RWPE2 (cell line): ENCODE measurements at places on chromosomes 11 and 22.
A peak's percentile ranks its signal among the peaks of the same experiment; 100 is the strongest.

GRCh38 chr11:121334973-121335710 is 42.6 kb downstream of the SC5D start:
- no peak overlapping the region for H3K27ac ChIP-seq
- DNase-seq: no peak
- H3K4me3 ChIP-seq: no peak overlapping the region
- H3K36me3 ChIP-seq: no peaks in the 10 kb centered on the region

- H3K4me1 ChIP-seq: no peaks in the 10 kb centered on the region
- no peaks in the 10 kb centered on the region for H3K36me3 ChIP-seq
- no peak overlapping the region for H3K27ac ChIP-seq
Measured at GRCh38 chr22:46262449-46263215, 511 bp downstream of the PKDREJ start.

DNA sequence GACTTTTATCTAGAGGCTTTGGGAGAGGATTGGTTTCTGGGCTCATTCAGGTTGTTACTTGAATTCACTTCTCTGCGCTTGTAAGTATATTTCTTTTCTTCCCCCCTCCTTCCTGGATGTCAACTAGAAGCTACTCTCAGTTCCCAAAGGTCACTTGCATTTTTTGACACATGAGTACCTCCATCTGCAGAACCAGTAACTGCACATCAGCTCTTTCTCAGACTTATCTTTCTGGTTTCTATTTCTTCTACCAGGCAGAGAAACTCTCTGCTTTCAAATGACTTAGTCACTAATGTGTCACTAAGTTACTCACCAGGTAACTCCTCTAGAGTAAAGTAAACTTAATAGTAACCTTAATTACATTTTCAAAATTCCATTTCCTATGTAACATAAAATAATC is 773.0 kb upstream of the LUZP2 start:
- no peaks in the 10 kb centered on the region for H3K36me3 ChIP-seq
- peak overlapping the region; percentile 11 for H3K27ac ChIP-seq
- H3K4me1 ChIP-seq: peaks cover 18% of the 10 kb centered on the region
- no peaks in the 10 kb centered on the region for H3K27me3 ChIP-seq
- DNase-seq: no peak
- no peak overlapping the region for H3K4me3 ChIP-seq

GRCh38 chr11:61510974-61511373 is 2.4 kb downstream of the LRRC10B start:
- no peak overlapping the region for H3K27ac ChIP-seq
- H3K36me3 ChIP-seq: no peaks in the 10 kb centered on the region
- no peaks in the 10 kb centered on the region for H3K4me1 ChIP-seq
- no peak overlapping the region for H3K4me3 ChIP-seq
- peaks cover 31% of the 10 kb centered on the region for H3K27me3 ChIP-seq

- no peak overlapping the region for H3K27ac ChIP-seq
- H3K4me1 ChIP-seq: peaks cover 13% of the 10 kb centered on the region
- no peak overlapping the region for H3K4me3 ChIP-seq
- H3K27me3 ChIP-seq: no peaks in the 10 kb centered on the region
- H3K36me3 ChIP-seq: no peaks in the 10 kb centered on the region
Measured at GRCh38 chr22:39068033-39068785, 8.9 kb upstream of the APOBEC3G start.

DNA sequence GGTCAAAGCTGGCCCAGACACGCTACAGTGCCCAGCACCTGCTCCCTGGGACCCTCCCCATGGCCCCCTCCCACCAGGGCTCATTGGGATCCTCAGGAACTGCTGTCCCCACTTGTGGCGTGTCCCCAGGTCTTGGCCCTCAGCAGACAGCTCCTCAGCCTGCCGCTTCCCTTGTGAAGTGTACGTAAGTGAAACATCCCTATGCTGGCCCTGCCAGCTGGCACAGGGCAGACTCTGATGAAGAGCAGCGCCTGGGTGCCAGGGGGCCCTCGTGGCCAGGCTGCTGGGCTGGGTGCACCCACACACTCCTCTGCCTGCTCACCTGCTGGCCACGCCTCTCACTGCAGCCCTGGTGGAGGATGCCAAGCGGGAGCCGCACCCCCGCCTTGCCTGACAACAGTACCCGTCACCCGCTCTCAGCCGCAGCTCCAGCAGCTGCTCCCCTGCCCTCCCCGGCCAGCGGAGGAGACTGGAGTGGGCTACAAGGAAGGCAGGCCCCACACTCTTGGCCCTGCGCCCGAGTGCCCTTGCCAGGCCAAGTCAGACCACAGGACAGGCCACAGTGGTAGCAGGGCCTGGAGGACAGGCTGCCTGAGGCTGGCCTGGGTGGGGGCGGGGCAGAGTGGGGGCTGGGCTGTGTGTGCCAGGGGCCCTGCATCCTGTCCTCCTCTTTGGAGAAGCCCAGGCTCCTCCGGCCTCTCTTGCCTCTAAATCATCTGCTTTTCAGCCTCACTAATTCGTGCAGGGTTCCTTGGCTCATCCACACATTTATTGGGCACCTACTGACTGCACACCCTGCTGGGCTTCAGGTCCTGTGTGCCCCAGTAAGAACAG is 39.5 kb downstream of the IGF2 start:
- H3K27me3 ChIP-seq: no peaks in the 10 kb centered on the region
- peak; percentile 85 for DNase-seq
- peaks cover 16% of the 10 kb centered on the region for H3K4me1 ChIP-seq
- H3K36me3 ChIP-seq: no peaks in the 10 kb centered on the region
- no peak overlapping the region for H3K27ac ChIP-seq
- no peak overlapping the region for H3K4me3 ChIP-seq

- H3K36me3 ChIP-seq: no peaks in the 10 kb centered on the region
- no peaks in the 10 kb centered on the region for H3K27me3 ChIP-seq
- H3K4me1 ChIP-seq: peaks cover 6% of the 10 kb centered on the region
Measured at GRCh38 chr11:1652771-1653540, 23.4 kb downstream of the KRTAP5-5 start.

DNA sequence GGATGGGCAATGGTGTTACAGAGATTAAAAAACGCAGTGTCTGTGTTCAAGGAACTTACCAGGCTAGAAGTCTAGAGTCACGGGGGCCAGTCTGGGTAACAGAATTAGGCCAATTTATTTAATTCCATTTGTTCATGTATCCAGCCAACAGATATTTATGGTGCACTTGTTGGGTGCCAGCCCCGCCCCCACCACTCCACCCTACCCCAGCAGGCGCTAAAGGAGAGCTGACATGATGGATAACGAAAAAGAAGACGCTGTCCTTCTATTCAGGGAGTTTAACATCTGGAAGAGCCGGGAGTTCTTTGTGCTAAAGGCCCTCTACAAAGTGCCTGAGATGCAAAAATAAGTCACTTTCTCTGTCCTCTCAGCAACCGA is 1.1 kb upstream of the BMAL1 start:
- H3K27me3 ChIP-seq: no peaks in the 10 kb centered on the region
- peaks cover 13% of the 10 kb centered on the region for H3K4me1 ChIP-seq
- no peaks in the 10 kb centered on the region for H3K36me3 ChIP-seq
- no peak for DNase-seq

DNA sequence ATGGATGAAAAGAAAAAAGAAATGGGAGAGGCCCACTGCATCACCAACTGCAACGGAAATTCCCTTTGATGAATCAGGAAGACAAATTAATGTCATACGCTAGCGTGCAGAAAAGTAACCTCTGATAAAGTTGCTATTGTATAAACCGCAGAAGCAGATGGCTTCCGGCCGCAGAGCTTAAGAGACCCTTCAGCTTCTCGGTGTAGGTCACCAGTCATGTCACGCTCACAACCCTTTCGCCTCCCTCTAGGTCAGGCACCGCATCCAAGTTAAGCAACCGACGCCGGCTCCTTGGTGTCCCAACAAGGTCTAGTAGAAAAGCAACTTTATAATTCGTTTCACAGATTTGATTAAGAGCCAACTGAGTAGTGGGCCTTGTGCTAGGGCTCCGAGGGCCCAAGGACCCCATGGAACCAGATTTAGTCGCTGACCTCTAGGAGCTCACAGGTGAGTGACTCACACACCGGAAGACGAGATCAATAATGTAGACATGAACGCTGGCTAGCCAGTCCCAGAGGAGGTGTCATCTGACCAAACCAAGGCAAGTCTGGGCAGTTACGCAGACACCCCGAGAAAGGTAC is 1.2 kb upstream of the ZFP91 start:
- H3K36me3 ChIP-seq: peaks cover 20% of the 10 kb centered on the region
- H3K27me3 ChIP-seq: no peaks in the 10 kb centered on the region
- H3K27ac ChIP-seq: peak overlapping the region; percentile 98
- H3K4me3 ChIP-seq: peak overlapping the region; percentile 98

- H3K4me3 ChIP-seq: no peak overlapping the region
- no peaks in the 10 kb centered on the region for H3K36me3 ChIP-seq
- no peaks in the 10 kb centered on the region for H3K4me1 ChIP-seq
- H3K27me3 ChIP-seq: no peaks in the 10 kb centered on the region
- DNase-seq: no peak
Measured at GRCh38 chr11:20631519-20632168, 32.2 kb downstream of the SLC6A5 start.

DNA sequence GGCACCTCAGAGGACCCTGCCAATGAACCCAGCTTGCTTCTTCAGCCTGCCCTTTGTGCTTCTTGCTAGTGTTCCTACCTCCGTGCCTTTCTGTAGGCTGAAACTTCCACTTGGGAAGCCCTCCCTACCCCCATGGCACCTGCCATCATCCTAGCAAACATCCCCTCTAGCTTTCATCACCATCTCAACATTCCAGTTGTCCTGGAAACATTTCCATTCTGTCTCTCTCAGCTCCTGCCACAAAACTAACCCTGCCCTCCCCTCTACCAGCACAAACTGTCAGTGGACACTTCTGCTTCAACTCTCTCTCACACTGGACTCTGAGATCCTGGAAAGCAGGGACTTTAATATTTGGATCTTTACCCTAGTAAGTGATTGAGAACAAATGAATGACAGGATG is 525.8 kb upstream of the TENM4 start:
- H3K27me3 ChIP-seq: no peaks in the 10 kb centered on the region
- DNase-seq: no peak
- H3K27ac ChIP-seq: no peak overlapping the region

GRCh38 chr11:71489311-71490043 is 36.5 kb downstream of the NADSYN1 start:
- no peaks in the 10 kb centered on the region for H3K4me1 ChIP-seq
- no peak overlapping the region for H3K27ac ChIP-seq
- no peaks in the 10 kb centered on the region for H3K27me3 ChIP-seq
- no peak overlapping the region for H3K4me3 ChIP-seq
- peak; percentile 51 for DNase-seq

DNA sequence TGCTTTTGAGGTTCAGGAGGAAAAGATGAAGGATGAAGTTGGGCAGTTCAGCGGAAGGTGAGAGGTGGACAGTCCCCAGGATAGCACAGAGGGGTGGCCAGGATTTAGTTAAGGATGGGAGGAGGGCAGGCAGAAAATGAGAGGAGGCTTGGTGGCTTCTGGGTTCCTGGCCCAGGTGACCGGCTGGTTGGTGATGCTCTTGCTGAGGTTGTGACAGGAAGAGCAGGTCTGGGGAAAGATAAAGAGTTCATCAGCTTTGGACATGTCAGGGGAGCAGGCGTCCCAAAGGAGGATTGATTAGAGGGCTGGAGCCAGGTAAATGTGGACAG is 27.6 kb upstream of the P2RY2 start:
- peak overlapping the region; percentile 94 for H3K27ac ChIP-seq
- no peaks in the 10 kb centered on the region for H3K27me3 ChIP-seq
- DNase-seq: no peak
- no peak overlapping the region for H3K4me3 ChIP-seq
- H3K4me1 ChIP-seq: peaks cover 74% of the 10 kb centered on the region

GRCh38 chr11:49851971-49852389 is 100.2 kb upstream of the OR4C13 start:
- H3K4me3 ChIP-seq: no peak overlapping the region
- no peak for DNase-seq
- no peaks in the 10 kb centered on the region for H3K36me3 ChIP-seq
- no peaks in the 10 kb centered on the region for H3K4me1 ChIP-seq
- H3K27ac ChIP-seq: no peak overlapping the region

DNA sequence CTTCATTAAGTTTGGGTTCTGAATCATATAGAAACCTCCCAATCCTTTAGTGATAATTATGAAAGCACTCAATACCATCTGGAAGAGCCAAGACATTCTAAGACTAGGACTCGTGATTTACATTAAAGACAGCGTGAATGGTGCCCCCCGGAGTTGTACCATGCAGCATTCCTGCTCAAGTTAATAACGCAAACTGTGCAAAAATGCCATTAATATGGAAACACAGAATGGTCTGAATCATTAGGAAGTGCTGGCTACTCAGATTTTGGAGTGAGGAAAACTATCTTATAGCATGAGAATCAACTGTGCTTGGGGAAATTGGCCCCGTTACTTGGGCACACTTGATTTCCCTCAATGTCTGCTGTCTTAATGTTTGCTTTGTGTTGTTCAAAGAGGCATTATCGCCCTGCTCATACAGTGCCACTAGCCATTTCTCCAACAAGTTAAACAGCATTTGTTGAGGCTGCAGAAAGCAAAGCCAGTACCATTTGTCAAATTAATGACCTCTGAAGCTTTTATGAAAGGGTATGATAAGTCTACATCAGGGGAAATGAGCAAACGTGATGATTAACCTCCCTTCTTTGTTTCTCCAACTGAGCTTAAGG is 18.5 kb upstream of the TPH1 start:
- no peak overlapping the region for H3K4me3 ChIP-seq
- H3K36me3 ChIP-seq: no peaks in the 10 kb centered on the region
- no peaks in the 10 kb centered on the region for H3K27me3 ChIP-seq
- H3K4me1 ChIP-seq: no peaks in the 10 kb centered on the region
- no peak for DNase-seq
- H3K27ac ChIP-seq: no peak overlapping the region

- H3K36me3 ChIP-seq: no peaks in the 10 kb centered on the region
- H3K4me1 ChIP-seq: peaks cover 43% of the 10 kb centered on the region
- no peak overlapping the region for H3K27ac ChIP-seq
- no peaks in the 10 kb centered on the region for H3K27me3 ChIP-seq
Measured at GRCh38 chr11:128528294-128528693, 59.1 kb downstream of the ETS1 start.

DNA sequence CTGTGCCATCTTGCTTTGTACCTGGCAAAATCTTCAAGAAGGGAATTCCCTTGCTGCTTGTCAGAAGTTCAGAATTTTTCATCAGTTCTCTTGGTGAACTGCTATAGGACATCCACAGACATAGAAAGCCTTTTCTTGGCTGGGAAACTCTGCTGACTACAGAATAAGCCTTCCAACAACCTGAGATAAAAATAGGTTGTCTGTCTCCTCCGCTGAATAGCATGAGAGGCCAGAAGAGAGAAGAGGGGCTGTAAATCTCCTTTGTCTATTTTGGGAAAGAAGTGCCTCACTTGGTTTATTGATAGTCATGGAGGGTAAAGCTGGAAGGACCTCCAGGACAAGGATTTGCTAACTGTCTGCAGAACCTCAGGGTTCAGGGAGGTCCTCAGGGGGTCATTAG is 48.2 kb downstream of the C11orf91 start:
- no peak for DNase-seq
- no peaks in the 10 kb centered on the region for H3K36me3 ChIP-seq
- no peak overlapping the region for H3K4me3 ChIP-seq

GRCh38 chr11:125091247-125091876 is 20.1 kb downstream of the TMEM218 start:
- peak overlapping the region; percentile 39 for H3K27ac ChIP-seq
- peaks cover 8% of the 10 kb centered on the region for H3K4me1 ChIP-seq
- H3K36me3 ChIP-seq: peaks cover 18% of the 10 kb centered on the region
